ENCODE measurements at places on chromosomes 11 and 22.

GRCh38 chr22:17777005-17777716 is 2.9 kb upstream of the BID start:
- DNase-seq = no peak

DNA sequence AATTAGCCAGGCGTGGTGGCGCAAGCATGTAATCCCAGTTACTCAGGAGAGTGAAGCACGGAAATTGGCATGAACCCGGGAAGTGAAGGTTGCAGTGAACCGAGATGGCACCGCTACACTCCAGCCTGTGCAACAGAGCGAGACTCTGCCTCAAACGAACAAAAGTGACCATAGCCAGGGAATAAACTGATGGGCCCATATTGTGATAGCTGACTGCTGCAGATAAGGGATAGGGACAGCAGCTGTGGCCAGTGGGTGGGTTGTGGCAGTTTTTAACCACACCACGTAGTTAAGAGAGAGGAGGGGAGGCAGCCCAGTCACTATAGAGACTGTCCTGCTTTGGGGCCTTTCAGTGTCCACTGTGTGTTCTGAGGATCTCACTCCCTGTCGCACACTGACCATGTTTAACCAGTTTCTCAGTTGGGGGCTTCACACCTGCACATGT is 58.9 kb downstream of the PISD start:
- DNase-seq = no peak

DNA sequence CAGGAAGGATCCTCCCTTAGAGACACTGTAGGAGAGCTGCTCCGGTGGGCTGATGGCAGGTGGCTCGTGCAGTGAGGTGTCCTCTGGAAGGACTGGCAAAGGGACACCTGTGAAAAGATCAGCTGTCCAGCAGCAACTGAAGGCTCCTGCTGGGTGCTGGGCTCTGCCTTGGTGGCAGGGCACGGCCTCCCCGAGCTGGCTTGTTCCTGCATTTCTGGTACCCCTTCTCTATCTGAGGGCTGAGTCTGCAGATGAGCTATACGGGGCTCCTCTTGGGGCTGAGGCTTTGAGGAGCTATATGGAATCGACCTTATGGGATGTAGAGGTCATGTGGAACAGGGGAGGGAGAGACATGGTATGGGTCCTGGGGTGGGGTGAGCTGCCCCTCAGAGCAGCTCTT is 875.8 kb downstream of the BRD1 start:
- no peak for DNase-seq

- DNase-seq = no peak
Observed at GRCh38 chr11:121367001-121367843, 74.7 kb downstream of the SC5D start.

DNA sequence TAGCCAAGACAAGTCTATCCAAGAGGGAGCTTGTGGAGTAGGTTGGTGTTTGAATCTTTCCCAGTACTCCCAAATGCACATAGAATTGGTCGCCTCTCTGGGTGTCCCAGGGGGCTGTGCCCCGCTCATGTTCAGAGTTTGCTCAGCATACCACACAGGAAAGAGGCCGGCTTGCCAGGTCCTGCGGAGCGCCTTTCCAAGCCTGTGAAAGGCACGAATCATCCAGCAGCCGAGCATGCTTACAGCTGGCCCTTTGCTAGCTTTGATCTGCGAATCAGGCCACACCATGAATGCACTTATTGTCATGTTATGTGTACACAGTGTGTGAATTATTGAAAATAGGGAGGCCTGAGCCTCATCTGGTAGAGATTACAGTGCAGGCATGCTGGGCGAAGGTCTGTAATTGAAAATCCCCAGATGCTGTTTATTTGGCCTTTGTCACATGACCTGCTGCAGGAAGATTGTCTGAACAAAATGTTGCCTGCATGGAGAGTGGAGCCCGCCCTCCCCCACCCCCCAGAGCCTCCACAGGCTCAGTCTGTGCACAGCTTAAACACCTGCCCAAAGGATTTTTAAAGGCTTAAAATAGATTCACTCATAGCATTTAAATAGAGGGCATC is 163.3 kb upstream of the RASSF10 start:
- DNase-seq = no peak

- DNase-seq = no peak
Observed at GRCh38 chr22:37559901-37560607, at the start of gene CDC42EP1. Gene CDC42EP1 (plus strand): TSS chr22:37560480. CDS start chr22:37566350, 5,870 bp downstream.

DNA sequence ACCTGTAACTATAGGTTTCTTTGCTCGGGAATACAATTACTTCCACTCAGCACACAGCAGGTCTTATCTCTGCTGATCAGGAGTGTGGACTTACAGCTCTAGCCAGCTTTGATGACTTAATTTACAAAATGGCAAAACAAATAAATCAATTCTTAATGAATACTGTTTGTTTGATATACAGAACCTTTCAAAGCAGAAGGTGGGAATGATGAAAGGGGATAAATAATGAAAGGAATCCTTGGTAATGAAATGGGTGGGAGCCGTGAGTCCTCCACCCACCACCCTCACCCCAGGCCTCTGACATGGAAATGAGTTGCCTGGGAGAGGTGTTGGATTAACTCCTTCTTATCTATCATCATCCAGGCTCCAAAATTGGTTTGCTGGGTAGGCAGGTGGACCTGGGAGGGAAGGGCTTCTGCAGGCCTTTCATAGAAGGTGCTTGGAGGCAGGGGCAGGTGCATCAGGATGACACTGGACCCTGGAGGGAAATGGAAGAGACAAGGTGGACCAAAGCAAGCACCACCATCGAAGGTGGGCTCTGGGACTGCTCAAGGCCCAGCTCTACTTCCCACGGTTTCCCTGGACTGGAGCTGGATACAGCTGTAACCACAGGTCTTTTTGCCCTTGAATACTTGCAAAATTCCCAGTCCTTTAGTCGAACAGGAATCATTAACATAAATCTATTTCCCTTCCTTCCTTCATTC is 23.0 kb downstream of the POU2AF1 start:
- DNase-seq = no peak

GRCh38 chr11:132464003-132464342 is 1068.3 kb downstream of the OPCML start:
- no peak for DNase-seq

DNA sequence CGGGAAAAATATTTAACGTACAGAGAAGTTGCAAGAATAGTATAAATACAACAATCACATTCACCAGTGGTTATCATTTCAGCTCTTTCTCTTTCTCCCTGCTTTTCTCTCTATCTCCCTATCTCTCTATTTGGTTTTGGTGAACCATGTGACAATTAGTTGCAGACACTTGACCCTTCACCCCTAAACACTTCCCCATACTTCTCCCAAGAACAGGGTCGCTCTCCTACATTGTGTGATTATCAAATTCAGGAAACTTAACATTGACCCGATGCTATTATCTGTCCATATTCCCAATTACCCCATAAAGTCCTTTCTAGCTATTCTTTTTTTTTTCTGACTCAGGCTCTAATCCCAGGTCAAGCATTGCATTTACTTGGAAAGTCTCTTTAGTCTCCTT is 4.8 kb upstream of the CYB5R3 start:
- DNase-seq = no peak

DNA sequence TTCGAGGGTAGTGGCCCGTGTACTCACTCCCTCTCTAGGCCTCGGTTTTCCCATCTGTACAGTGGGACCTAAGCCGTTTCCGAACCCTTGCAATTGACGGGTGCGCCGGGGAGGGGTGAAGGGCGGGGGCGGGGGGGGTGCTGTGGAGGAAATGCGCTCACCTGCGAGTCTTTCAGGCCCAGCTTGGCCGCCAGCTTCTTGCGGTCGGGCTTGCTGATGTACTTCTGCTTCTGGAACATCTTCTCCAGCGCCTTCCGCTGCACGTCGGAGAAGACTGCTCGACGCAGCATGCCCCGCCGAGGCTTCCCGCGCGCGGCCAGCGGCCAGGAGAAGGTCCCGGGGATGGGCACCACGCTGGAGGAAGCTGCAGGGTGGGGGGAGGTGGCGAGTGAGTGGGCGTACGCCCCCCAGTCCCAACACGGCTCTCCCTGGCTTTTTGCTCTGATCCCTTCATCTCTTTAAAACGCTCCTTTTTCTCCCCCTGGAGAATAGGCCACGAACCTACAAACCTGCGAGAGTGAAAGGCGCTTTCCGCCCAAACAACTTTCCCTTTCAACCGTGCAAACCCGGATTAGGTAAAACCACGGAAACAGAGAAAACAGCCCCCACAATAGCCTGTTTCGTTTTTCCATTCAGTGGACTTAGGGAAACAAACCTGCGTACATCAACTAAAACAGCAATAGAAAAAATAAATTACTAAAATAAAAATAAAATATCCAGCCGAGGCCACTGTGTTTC is 3.2 kb downstream of the DBX1 start:
- DNase-seq = no peak

- DNase-seq = no peak
Observed at GRCh38 chr11:48063424-48063978, 83.1 kb downstream of the PTPRJ start.

GRCh38 chr11:123525511-123525918 is 95.4 kb downstream of the GRAMD1B start:
- DNase-seq = no peak

DNA sequence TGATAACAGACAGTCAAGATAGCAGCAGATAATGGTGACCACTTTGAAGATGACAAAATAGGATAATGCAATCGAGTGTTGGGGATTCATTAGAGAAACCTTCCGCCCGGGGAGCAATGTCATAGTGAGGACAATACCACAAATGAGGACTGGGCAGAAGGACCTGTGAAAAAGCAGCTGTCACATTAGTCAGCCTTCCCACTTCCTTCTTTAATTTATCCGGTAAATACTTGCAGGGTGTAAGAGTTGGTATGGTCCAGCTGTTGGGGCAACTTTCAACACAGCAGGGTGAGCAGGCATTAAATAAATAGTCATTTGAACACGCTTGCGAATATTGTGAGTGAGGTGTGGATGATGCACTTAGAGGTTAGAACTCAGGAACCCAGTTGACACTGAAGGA is 132.5 kb upstream of the KIRREL3 start:
- DNase-seq = no peak

DNA sequence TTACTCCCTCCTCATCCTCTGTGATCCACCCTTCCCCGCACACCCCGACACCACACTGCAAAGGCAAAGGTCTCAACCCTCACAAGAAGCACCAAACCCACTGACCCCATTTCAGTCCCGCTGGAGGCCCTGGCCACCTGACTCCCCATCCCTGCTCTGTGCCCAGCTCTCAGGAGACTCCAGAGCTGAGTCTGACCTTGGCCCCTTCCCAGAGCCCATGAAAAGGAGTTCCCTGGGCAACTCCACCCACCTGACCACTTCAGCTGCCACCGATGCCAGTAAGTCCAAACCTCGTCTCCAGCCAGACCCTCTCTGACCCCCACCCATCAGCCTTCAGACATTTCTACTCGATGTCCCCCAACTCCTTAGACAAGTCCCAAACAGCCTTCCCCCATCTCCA is 45.5 kb downstream of the ARRB1 start:
- no peak for DNase-seq

GRCh38 chr22:20013382-20013871 is 3.2 kb downstream of the ARVCF start:
- DNase-seq = no peak

GRCh38 chr11:110955776-110956175 is 243.5 kb upstream of the ARHGAP20 start:
- DNase-seq = no peak

GRCh38 chr22:47300698-47301405 is 538.4 kb downstream of the TBC1D22A start:
- DNase-seq = no peak

DNA sequence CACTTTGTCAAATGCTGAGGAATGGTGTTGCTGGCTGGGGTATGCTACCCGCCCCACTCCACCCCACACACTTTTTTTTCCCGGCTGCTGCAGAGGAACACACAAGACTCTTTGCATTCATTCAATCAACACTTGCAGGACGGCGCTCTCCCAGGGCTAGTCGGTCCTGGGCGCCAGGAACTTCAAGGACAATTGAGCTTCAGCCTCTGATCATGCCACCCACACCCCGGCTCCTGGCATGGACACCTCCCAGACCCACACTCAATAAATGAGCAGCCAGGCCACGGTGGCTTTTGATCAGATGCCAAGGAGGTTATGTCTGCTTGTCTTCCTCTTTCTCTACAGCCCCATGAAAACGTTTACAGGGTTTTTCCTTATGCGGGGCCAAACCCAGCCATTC is 19.8 kb downstream of the TPST2 start:
- DNase-seq = no peak

DNA sequence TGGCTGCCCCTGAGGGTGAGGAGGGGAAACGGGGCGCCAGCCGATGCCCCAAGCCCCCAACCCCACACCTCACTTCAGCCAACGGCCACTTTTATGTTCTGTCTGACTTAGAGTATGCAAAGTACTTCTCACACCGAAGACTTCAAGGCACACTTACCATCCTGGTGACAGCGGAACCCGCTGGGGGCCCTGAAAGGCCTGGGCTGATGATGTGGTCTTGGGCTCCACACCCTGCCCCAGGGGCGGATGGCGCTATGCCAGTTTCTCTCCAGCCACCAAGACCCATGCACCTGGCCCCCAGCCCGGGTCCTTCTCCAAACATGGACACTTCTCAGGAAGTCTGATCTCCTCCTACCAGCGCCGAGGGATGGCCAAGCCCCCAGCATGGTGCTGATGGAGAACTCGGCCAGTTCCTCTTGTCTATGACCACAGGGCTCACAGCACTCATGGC is 175.4 kb downstream of the CTTN start:
- DNase-seq = no peak

DNA sequence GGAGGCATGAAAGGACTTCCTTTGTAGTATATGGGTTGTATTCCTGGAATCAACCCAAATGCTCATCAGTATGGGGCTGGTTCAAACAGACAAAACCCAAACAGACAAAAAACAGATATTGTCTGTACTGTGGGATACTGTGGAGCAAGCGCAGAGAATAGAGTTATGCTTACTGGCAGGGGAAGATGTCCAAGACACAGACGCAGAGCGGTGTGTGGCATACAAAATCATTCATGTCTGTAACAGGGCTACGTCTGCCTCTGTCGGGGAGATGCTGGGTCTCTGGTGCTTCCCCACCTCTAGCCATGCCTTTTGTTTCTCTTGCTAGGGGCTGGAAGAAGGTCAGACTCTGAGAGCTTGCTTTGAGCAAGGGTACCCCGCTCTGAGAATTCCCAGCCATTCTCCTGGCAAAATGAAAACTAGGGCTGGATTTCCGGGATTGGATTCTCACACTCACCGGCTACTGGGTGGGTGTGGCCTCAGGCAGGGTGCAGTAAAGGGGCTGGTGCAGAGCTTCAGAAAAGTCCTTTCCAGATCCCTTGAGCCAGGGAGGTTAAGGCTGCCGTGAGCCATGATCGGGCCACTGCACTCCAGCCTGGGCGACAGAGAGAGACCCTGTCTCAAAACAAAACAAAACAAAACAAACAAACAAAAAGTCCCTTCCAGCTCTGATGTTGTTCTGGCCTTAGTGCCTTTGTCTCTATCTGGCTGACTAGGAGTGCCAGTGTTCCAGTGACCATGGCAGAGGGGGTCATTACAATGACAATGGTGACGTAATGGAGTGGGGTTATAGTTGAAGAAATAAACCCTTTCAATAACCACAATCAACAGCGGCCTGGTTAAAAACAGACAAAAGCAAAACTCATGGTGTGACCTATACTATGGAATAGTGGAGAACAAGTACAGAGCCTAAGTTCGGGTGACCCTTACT is 2.9 kb upstream of the ABCC8 start:
- DNase-seq = no peak

GRCh38 chr11:93524858-93525257 is 18.3 kb downstream of the SMCO4 start:
- no peak for DNase-seq
